GM04504 (cell line): ENCODE measurements at places on chromosomes 13 and 19.

- DNase-seq = no peak
These were observed 14.7 kb upstream of the KCTD15 start for GRCh38 chr19:33781996-33782395.

GRCh38 chr19:14979476-14980255 lies at the start of gene SLC1A6:
TSS of gene SLC1A6 (minus strand) at chr19:14979864. CDS start at chr19:14972910, 6,954 bp downstream.
- DNase-seq = no peak

- DNase-seq = no peak
These were observed 9.8 kb downstream of the ATP13A1 start for GRCh38 chr19:19653597-19654147.

DNA sequence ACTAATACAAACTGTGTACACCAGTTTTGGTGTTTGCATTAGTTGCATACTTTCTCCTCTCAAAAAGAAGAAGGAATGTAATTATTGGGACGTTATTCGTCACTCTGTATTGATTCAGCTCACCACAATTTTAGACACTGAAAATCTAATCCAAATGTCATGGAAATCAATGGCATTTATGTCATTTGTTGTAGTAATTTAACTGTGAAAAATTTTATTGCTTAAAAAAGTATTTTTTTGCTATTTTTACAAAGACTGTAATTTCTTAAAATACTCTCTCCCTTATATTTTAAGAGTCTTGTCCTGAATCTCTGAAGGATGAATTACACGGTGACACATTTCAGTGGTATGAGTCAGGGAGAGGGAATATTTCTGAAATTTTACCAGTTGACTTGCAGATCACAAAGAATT lies 2117.6 kb downstream of the PCDH9 start:
- DNase-seq = peak; percentile 52

GRCh38 chr13:87131611-87132010 lies 539.6 kb upstream of the SLITRK5 start:
- no peak for DNase-seq

GRCh38 chr13:63024458-63024857 lies 1608.8 kb upstream of the PCDH20 start:
- no peak for DNase-seq

GRCh38 chr19:3324405-3324856 lies 42.0 kb upstream of the NFIC start:
- no peak for DNase-seq

GRCh38 chr19:7612282-7613274 lies 16.8 kb downstream of the XAB2 start:
- no peak for DNase-seq

- no peak for DNase-seq
These were observed 463.4 kb upstream of the ZNF507 start for GRCh38 chr19:31881988-31882387.

DNA sequence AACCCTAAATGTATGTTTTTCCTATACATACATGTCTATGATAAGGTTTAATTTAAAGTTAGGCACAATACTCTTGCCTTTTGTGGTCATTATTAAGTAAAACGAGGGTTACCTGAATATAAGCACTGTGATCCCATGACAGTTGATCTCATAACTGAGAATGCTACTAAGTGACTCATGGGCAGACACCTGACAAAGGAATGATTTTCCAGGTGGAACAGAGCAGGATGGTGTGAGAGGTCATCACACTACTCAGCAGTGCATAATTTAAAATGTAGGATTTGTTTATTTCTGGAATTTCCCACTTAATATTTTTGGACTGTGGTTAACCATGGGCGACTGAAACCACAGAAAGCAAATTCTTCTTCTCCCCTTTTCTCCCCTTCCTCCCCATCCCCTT lies 178.9 kb downstream of the UGGT2 start:
- DNase-seq = no peak

GRCh38 chr19:36564391-36564790 lies 8.7 kb downstream of the ZNF529 start:
- DNase-seq = no peak

DNA sequence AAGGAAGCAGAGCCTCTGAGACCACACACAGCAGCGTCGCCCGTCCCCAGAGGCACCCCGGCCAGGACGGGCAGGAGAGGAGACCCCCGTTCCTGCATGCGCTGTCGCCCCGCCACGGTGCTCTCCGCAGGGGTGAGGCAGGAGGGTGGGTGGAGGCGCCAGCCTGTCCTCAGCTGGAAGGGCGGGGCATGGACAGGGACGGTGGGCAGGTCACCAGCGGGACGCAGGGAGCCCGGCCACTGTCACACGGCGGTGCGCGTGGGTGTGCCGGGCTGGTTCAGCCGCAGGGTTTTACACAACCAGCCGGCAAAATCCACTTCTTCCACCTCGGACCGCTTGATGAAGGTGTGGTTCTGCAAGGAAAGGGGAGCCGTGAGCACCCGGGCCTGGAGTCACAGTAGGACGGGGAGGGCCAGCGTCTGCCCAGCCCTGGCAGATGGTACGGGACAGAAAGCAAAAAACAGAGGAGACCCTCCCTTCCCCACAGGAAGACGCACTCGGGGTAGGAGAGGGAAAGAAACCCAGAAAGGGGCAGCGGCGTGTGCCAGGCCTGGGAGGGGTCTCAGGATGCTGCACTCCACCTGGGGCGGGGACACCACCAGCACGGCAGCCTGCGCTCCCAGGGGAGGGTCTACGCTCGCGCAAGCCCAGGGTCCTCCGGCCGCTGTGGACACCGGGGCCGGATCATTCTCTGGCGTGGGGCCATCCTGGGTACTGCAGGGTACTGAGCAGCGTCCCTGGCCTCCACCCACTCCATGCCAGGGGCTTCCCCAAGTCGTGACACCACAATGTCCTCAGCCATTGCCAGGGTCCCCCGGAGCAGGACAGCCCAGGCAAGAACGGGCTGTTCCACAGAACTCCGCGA lies 23.9 kb upstream of the ZBTB7A start:
- DNase-seq = no peak

DNA sequence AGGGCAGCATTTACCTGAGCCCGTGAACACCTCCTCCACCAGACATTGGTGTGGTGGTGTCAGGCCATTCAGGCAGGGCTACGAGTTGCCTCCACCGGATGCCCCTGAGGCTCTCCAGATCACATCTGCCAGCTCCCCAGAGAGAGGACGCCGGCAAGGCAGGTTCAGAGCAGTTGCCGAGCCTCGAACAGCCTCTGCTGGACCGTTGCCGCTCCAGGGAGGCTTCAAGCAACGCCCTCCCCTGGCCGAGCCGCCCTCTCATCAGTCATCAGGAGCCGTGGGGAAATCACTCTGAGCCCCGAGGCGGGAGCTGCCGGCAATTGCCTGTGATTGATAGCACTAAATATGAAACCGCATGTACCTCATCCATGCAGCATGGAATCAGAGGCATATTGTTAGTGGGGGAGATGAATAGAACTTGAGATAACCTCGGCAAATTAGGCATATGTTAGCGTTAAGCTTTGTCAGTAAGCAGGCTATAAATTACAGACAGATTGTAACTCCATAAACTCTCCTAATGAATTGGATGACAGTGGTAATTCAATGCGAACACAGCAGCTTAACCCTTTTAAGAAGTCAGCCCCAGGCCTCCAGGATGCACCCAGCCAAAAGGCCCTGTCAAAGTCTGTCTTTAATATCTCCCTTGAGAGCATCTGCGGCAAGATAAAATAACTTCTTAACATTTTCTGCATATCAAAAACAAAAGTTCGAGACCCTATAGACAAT lies 29.8 kb upstream of the SPACA7 start:
- no peak for DNase-seq

DNA sequence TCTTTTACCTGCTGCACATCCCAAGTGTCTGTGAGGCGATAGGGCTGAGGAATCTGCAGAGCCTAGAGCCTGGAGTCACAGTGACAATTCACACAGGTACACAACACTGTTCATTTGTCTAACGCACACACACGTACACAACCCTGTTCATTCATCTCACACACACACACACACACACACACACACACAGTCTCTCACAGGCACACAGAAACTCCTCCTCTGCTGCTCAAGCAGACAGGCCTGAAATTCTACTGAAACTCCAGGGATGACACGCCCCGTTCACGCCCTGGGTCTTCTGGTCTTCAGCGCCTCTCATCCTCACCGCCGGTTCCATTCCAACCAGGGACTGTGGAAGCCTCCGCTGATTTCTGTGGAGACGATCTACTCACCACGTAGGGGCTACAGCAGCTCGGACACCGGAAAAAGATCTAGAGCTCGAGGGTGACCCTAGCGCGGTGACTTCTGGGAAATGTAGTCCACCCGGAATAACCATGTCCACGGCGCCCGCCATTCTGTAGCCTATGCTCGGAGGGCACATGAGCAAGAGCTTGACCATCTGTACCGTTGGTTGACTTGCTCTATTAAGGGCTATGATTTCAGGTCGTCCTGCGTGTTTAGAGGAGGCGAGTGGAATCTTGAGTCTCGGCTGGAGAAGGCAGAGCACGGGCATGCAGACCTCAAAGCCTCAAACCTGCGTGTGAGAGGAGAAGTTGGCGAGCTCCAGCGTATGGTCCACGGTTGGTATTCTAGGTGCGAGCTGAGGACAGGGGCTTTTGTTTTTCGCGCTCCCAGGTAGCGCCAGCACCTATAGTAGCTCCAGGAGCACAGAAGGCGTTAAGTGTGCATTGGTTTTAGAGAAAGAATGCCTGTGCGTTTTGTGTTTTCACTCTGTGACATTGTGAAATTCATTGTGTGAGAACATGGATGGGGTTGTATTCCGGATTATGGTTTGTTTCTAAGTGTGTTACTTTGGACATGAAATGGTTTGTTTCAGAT lies 33.4 kb downstream of the ZNF45 start:
- DNase-seq = peak; percentile 71

- DNase-seq = peak; percentile 73
These were observed 246.1 kb downstream of the DCT start for GRCh38 chr13:94233401-94233800.

DNA sequence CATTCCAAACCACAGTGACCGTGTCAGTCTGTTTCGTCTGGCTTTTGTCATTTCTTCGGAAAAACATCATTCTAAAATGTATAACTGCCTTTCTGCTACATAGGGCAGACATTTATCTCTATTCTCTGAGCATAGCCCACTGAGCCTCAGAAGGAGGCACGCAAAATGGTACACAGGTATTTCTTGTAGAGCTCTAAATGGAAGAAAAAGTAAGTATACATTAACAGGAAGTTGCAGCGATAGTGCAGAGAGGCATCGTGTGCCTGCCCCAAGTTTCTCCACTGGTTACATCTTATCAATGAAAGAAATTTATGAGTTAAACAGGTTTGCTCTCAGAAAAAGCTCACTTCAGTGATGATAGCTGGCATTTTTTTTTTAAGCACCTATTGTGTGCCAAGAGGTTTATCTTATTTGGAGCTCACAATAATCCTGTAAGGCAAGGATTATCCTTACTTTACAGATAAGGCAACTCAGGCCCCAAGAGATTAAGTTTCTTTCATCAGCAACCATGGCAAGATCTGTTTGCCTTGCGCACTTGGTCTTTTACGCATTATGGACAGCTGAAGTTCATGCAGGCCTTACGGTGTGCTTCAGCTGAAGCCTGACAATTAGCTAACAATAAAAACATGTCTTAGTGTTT lies 1.2 kb upstream of the RCBTB2 start:
- DNase-seq = no peak

GRCh38 chr19:30437869-30438268 lies 65.7 kb downstream of the ZNF536 start:
- DNase-seq = no peak

- no peak for DNase-seq
These were observed 8.4 kb upstream of the VSTM2B start for GRCh38 chr19:29517412-29517811.

- no peak for DNase-seq
These were observed 49.3 kb downstream of the B3GLCT start for GRCh38 chr13:31248965-31249539.

DNA sequence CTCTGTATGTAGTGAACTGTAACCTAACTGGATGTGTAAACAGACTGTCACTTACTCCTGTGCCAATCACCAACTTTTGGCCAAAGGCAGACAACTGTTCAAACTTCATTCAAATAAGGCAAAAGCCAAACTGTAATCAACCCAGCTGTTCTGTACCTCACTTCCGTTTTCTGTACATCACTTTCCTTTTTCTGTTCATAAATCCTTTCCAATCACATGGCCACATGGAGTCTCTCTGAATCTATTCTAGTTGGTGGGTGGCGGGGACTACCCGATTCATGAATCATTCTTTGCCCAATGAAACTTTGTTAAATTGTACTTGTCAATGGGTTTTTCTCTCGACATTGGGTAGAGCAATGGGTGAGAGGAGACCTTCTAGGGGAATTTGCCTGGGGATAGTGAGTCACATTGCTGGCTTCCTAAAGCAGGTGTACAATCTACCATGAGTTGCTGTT lies 178.3 kb upstream of the RFC3 start:
- DNase-seq = no peak

GRCh38 chr13:41193469-41193868 lies 900 bp downstream of the KBTBD7 start:
- no peak for DNase-seq

DNA sequence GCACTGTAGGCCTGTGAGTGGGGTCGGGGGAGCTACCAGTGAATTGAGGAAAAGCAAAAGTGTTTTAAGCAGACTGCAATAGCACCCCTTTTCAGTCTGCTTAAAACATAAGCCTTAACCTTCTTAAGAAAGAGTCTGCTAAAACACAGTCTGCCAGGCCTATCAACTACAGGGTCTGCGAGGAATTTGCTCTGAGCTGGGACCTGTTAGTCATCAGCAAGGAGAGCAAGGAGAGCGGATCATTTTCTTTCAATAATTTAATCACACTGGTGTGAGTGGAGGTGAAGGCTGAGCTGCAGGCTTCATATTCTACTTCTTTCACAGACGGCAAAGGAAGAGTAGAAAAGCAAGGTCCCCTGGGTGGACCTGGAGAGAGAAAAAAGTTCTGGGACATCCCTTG lies 342.7 kb downstream of the ENOX1 start:
- no peak for DNase-seq

- no peak for DNase-seq
These were observed 2.3 kb downstream of the ABHD17A start for GRCh38 chr19:1882786-1883692.

DNA sequence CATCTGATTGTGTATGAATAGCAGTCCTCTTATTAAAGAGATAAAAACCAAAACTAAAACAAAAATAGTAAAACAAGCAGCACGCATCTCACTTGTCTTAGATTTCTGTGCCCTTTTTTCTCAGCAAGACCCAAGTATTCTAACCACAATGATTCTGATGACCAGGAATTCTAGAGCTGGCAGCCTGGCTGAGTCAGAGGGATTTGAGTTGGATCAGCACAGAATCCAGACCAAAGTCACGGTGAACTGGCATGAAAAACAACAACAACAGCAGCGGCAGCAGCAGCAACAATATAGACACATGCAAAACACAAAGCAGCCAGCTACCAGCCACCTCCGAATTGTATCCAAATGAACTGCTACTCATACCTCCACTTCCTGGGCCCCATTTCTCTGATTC lies 360.5 kb downstream of the KCNRG start:
- DNase-seq = no peak

GRCh38 chr13:49560270-49561061 lies 24.9 kb downstream of the RCBTB1 start:
- no peak for DNase-seq

- peak; percentile 22 for DNase-seq
These were observed 111.3 kb downstream of the KATNAL1 start for GRCh38 chr13:30196025-30196424.

- no peak for DNase-seq
These were observed 14.2 kb downstream of the FBXO46 start for GRCh38 chr19:45716359-45717130.
